ENCODE measurements at places on chromosomes 13 and 19. TPM values are rescaled to one million over a fixed set of nuclear protein-coding genes. Genes with fewer than 3 reads are reported as not detected.

DNA sequence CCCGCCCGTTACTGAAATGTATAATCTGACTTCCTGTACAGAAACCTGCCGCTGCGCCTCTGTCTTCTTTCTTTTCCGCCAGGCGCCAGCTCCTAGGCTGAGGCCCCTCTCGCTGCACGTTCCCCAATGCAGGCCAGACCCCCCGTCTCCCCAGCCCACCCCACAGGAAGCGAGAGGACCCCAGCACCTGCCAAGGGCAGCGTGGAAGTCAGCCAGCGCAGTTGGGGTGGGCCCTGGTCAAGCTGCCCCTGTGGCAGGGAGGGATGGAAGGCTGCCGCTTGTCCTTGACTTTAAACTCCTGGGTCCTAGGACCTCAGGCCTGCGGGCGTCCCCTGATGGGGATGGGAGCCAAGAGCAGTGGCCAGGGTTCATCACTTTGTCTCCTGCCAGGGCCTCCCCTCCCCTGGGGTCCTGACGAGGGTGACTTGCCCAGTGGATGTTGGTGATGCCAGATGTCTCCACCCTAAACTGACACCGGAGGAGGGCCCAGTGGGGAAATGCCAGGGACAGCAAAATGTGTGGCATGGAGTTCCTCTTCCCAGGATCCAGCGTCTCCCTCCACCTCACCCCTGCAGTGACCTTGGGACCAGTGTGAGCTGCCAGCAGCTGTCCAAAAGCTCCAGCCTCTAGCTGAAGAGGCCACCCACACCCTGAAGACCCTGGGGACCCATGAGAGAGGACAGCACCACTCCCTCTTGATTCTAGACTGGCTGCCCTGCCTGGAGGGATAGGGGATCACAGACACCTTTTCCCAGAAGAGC is 8.5 kb upstream of the MARCHF2 start:
- DNase-seq = no peak

DNA sequence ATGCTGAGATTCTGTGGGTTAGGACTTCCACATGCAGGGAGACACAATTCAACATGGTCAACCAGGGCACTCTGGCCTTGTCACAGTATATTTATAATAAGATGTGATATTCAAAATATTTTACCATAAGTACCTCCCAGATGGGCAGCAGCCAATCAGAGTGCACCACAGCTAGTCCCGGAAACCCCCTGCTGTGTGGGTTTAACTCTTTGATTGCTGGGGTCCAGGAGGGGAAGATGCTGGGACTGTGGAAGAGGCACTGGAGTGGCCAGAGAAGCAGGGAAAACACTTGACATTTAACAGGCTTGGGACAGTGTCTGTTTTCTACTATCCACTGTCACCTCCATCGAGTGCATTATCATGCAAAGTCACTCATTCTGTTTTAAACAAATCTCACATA is 99.0 kb downstream of the MBNL2 start:
- no peak for DNase-seq

GGN gene
- total RNA-seq = 0.73 TPM

DNA sequence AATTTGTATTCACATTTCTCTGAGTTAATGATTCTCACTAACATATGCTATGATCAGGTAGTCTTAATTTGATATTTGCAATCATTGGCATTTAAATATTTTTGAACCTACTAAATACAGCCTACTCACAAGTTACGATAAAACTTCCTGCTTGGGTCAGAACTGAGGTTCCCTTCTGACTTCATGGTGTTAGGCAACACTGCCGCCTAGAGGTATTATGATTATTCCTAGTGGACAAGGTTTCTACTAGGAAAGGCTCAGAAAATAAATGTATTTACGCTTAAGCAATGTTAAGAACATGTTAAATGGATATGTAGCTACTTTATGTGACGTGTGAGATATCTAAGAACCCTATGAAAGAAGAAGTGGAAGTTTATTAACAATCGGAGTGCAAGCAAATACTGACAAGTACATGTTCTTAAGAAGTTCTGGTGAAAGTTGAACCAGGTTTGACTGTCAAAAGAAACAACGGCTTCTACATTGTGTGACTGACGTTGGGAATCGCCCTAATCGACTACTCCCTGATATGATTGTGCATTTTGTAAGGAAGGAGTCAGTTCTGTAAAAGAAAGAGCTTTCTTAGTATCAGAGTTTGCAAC is 1395.8 kb downstream of the SLITRK5 start:
- peak; percentile 68 for DNase-seq

GPR18 gene
- not detected for total RNA-seq

GRCh38 chr19:12000152-12000981 is 35.1 kb downstream of the ZNF433 start:
- no peak for DNase-seq

- DNase-seq = peak; percentile 73
Observed at GRCh38 chr13:30486230-30487074, 20.7 kb upstream of the HMGB1 start.

All from PC-3 (cell line).